ENCODE measurements at places on chromosomes 1 and 21.

DNA sequence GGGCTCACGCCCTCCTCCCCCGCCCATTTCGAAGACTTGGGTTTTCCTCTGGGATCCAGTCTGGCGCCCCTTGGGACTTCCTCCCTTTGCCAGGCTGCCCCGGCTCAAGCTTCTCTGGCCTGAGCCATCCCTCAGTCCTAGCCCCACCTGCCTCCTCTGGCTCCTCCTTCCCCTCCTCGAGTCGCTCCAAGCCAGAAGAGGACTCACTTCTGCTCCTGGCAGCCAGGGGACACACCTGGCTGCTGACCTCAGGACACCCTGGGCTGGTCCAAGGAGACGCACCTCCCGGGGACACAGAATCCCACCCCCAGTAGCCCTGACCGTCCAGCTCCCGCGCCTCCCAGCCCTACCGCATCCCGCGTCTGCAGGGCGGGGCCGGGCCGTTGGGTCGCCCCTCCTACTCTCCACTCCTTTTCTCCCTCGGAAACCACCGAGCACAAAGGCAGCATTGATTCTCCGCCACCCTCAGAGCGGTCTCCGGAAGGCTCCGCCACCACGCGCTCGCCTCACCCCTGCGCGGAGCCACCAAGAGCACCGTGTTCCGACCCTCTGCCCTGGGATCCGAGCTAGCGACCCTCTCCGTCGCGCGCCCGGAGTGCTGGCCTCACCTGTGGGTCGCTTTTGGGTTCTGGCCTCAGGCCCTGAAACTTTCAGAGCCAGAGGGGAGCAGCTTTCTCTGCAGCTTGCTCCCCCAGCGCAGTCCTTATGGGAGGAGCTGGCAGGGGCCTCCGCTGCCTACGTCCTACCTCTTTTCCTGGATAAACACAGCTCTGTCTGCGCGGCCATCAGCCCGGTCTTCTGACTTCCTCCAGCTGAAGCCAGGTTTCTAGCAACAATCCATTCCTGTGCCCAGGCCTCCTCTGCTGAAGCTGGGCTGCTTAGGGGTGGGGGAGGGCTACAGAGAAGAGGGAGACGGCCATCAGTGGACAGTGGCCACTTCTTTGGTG lies at the start of gene C2CD4D:
Gene C2CD4D (minus strand): TSS at position 364 of the 947 bp plus-strand sequence. CDS start 831 bp downstream, outside the sequence.
- peak; percentile 74 for DNase-seq

DNA sequence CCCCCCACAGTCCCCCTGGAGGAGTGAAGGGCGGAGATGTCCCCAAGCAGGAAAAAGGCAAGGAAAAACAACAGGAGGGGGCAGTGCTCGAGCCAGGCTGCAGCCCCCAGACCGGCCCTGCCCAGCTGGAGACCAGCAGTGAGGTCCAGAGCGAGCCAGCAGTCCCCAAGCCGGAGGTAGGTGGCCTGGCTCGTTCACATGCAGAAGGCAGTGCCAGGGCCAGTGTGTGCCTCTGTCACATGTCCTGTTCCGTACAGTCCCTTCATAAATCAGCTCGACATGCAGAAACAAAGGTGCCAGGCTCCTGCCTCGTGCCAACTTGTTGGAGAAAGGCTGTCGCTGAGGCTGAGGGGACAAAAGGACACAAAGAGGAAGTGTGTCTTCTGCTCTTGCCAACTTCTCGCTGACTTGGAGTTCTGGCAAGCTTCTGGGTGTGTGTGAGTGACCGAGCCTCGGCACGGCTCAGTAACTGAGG lies 24.1 kb upstream of the MPZL1 start:
- no peak for DNase-seq

GRCh38 chr1:9426291-9426711 lies 113.0 kb upstream of the SLC25A33 start:
- DNase-seq: peak; percentile 86

- DNase-seq: peak; percentile 83
Observed at GRCh38 chr1:25796811-25797458, 3.1 kb upstream of the SELENON start.

- DNase-seq: no peak
Observed at GRCh38 chr1:67004176-67004575, 49.8 kb downstream of the SLC35D1 start.

DNA sequence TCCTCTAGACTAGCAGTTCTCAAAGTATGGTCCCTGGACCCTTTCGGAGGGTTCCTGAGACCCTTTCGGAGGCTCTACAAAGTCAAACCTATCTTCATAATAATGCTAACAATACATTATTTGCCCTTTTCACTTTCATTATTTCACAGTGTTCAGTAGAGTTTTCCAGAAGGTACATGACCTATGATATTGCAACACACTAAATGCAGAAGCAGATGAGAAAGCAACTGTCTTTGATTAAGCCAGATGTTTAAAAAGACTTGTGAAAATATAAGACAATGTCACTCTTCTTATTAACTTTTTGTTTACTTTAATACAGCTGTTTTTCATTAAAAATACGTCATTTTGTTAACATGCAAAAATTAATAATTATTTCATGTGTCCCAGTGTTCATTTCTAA lies 5.8 kb downstream of the KCNJ10 start:
- no peak for DNase-seq

DNA sequence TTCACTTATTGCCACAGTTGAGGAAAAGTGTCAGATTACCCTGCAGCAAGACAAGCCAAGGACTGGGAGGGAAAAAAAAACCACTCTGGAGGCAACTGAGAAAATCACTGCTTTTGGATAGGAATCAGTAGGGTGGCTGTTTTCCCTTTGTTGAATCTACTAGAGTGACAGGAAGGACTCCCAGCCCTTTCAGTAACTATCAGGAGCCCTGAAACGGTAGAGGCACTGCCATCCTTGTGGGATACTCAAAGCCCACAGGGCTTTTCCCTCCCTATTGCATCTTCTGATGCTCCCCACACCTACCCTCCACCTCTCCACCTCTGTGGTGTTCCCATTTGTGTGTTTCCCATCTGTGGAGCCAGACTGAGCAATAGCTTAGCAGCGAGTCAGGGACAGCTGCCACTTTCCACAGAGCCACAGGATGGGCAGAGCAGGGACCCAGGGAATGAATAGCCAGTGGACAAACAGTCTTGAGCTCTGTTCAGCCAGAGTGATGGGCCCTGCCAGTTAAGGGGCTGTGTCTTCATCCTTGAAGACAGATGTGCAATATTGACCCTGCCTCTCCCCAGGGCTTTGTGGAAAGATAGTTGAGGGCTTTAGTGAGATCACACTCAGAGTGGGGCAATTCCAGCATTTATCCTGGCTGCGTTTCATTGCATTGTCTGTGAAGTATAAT lies 13.9 kb downstream of the UBIAD1 start:
- no peak for DNase-seq

- no peak for DNase-seq
Observed at GRCh38 chr1:11365744-11366387, 92.9 kb downstream of the UBIAD1 start.

- DNase-seq: no peak
Observed at GRCh38 chr21:45454060-45454925, 49.3 kb downstream of the COL18A1 start.

DNA sequence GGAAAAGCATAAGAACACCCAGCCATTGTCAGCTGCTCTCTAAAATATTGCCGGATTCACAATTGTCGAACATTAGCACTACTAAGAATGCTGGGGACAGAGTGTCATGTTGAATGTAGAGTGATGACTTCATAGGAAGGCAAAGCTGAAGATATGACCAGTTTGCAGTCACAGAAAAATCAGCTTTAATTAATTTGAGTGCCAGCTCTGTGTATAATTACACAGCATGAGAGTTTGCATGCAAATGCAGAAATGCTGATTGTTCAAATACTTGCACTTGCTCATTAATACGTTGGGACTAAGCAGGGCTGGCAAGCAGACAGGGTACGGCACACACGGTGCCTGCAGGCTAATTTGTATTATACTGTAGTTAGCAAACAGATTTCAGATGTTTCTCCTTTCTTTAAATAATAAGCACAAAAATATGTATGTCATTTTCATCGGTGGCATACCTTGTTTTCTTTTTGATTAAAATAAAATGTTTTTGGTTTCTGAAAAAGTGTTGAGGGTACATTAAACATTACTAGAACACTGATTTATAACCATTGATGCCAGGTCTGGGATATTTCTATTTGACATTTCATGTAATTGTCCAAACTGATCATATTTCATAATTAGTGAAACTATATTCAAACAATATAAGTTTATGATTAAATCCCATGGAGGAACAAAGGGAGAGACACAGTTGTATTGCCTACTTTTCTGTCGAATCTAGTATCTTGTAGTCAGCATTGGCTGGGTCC lies 99.8 kb upstream of the ADGRL2 start:
- DNase-seq: no peak

DNA sequence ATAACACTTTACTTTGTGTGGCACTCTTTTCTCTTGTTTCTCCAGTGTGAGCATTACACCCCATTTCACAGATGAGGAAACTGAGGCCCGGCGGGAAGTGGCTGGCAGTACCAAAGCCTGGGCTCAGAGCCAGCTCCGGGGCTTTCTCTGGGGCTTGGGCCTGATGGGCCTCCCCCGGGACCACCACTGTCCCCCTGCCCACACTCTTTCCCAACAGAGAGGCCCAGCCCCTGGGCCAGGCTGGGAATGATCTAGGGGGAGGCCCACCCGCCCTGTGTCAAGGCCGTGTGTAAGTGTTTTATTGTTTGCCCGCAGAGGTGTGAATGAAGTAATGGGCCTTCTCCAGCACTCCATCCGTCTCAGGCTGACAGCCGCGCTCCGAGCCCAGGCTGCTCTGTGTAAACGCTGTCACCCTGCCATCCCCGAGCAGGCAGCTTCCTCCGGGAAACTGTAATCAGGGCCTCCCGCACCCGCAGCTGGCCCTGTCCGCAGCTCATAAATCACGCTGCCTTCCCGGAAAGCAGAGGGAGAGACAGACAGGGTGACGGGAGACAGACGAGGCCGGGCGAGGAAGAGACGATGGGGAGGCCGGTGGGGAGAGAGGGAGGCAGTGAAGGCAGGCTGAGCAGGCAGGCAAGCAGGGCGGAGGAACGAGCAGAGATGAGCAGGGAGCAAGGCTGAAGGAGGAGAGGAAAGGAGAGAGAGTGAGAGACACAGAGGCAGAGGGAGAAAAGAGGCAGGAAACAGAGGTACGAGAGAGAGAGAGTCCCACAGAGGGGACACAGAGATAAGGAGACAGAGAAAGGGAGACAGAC lies 109.7 kb upstream of the ZBTB40 start:
- DNase-seq: no peak

- no peak for DNase-seq
Observed at GRCh38 chr1:159339536-159339935, 37.4 kb downstream of the FCER1A start.

DNA sequence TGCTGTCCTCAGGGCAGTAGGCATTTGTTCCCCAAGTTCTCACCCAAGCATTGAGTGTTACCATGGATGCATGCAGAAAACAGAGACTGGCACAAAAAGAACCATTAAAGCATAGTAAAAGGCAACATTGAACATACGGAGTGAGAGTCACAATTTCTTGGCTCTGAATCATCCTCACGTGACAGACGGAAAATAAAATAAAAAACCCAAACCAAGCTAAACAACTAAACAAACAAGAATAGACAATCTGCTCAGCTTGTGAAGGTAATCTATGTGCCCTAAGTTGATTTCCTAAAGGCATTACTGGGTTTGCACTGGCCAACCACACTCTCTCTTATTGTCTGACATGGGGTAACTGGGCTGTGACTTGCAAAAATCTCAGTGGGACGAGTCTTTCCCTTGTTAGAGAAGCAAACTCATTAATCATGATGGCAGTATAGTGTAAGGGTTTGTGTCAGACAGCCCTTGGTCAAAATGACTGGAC lies 306.0 kb downstream of the ASTN1 start:
- DNase-seq: no peak

GRCh38 chr1:180579961-180580611 lies 21.3 kb downstream of the OVAAL start:
- no peak for DNase-seq
